ENCODE measurements at places on chromosomes 1 and 21.
A peak's percentile ranks its signal among the peaks of the same experiment; 100 is the strongest.

DNA sequence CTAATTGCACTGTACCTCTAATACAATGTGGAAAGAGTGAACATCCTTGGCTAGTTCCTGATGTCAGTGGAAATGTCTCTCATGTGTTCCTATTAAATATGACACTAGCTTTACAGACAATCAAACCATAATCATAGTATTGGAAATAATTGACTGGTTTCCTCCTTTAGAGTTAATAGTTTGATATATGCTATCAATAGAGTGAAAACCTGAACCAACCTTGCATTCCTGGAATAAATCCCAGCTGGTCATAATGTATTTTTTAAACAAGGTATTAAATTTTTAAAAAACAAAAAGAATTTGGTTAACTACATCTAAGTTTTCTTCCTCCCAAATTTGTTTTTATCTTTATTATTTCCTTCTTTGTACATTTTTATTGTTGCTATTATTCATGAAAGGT is 226.1 kb downstream of the SLC45A1 start:
- no peak for DNase-seq

DNA sequence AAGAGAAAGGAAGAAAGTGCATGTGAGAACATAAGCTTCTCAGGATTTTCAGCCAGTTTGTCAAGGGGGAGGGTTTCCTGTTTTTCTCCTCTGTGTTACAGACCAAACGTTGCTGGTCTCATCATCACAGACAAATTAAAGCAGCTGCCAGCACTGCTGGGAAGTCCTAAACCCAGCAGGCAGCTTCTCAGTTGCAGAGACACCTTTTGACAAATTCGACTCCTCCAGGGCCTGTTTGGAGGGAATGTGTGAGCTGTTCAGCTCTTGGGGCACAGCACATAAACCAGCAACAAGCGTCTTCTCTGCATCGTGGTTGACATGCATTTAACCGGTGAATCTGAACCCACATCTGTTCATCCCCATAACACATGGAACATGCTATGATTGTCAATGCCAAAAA is 454.6 kb upstream of the RUNX1 start:
- DNase-seq: no peak

DNA sequence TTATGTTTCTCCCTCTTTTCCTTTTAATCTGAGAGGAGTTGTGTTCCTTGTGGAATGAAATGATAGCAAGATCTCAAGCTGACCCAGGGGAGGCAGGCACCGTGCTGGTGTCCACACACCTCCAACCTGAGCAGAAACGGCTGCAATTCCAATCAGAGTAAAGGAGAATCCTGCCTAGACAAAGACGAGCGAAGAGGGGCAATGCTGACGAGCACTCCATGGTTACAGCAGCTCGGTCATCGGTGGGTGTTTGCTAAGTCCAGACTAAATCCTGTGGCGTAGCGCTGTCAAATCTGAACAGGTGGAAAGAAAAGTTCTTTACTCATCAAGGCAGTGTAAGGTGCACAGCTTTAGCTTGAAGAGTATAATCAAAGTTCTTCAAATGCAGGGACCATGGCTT is 74.8 kb downstream of the PLD5 start:
- no peak for DNase-seq

DNA sequence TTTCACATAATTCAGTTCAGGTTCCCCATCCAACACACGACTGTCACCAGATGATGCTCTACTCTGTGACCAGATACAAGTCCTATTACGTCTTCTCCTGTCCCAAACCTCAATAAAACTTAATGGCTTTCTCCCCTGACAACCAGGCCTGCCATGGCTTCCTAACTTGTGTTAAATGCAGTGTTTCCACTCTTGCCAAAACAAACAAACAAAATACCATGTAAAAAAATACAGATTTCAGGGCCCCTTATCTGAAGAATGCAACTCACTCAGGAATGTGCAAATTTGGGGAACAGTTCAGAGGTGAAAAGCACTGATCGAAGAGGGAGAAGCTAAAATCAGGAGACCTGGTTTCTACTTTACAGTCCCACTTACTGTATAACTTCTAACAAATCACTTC is 863 bp upstream of the NUF2 start:
- DNase-seq: no peak

DNA sequence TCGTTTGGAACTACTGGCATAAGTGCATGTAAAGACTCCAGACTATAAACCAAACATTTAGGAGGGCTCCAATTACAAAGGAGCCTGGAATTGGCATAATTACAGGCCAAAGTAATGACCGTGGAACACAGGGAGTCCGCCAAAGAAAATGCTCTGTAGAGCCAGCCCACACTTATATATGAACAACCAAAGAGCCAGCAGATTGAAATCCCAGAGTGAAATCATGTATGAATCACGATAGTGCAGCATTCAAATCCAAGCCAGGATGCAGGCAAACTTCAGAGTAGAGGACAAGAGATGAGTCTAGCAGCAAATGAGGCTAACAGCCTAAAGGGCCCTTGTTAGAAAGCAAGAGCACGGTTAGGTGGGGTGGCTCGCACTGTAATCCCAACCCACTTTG is 13.1 kb downstream of the VPS26C start:
- DNase-seq: no peak

DNA sequence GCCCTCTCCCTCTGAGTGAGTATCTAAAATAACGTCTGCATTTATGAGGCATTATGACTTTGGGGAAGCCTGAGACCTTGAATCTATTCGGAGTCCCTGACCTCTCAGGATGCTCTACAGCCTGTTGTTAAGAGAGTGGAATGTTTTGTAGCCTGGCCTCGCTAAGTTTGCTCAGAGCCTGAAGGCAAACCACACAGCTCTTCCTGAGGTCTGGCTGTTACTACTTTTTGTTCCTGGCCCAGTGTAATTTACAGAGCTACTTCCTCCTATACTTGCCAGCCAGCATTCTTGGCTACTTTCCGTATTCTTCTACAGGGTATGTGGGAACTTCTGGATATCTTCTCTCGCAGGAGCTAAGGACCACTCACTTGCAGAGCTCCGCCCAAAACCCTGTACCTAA is 3.6 kb upstream of the ZMYM4 start:
- no peak for DNase-seq

- no peak for DNase-seq
Measured at GRCh38 chr1:37059346-37059745, 25.0 kb upstream of the GRIK3 start.

DNA sequence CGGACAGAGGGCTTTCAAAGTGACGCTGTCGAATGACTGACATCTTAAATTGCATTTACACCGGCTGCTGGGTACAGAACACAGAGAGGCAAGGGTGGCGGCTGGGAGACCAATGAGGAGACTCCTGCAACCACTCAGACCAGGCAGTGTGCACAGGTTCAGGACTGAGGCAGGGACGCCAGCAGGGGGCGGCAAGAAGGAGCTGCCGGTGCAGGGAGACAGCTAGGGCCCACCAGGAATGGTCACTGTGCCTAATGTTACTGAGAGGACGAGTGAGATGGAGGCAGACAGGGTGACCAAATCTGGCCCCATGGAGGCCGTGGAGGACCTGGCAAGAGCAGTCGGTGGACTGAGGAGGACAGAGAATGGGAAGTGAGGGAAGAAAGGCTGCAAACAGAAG is 23.5 kb downstream of the GLIS1 start:
- no peak for DNase-seq

- peak; percentile 51 for DNase-seq
Measured at GRCh38 chr1:153532181-153532580, 3.6 kb downstream of the S100A6 start.

DNA sequence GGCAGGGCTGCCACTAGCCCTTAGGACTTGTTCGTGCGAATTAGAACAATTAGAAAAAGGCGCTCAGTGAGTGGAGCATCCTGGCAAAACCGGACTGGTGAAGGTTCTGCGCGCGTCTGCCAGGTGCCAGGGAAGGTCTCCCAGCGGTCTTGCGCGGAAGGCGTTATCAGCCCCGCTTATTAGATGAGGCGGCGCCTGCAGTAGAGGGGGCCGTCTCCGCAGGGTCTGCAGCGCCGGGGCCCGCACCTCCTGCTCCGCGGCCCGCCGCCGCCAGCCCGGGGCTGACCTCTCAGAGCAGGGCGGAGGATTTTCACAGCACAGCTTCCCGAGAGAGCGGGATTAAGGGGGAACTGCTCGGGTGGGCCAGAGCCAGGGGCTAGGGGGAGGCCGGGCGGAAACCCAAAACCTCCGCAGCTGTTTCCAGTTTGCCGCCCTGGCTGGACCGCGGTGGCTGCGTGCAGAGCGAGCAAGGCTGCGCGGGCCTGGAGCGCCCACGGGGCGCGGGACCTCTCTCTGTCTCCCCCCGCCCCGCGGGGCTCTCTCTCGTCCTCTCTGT is 155.2 kb downstream of the FOXD2 start:
- DNase-seq: no peak

GRCh38 chr1:196557797-196558196 is 50.4 kb downstream of the KCNT2 start:
- DNase-seq: no peak

DNA sequence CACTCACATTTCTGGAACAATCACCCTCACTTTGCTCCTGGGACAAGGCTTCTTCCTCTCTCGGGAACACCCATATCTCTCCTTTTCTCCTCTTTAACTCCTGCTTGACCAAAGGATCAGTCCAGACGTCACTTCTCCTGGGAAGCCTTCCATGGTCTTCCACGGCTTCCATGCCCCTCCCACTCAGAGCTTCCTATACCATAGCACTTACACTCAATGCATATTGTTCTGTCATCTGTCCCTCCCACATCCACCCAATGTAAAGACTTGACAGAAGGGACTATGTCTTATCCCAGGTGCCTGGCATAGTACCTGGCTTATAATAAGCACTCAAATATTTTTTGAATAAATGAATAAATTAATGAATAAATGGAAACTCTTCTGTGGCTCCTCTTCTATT is 28.2 kb downstream of the CD34 start:
- no peak for DNase-seq

- DNase-seq: no peak
Measured at GRCh38 chr1:76501136-76501535, 366.1 kb upstream of the ST6GALNAC5 start.

- DNase-seq: no peak
Measured at GRCh38 chr1:187517546-187517945, 688.8 kb downstream of the PLA2G4A start.

GRCh38 chr1:168794057-168794456 is 65.1 kb upstream of the DPT start:
- DNase-seq: no peak

DNA sequence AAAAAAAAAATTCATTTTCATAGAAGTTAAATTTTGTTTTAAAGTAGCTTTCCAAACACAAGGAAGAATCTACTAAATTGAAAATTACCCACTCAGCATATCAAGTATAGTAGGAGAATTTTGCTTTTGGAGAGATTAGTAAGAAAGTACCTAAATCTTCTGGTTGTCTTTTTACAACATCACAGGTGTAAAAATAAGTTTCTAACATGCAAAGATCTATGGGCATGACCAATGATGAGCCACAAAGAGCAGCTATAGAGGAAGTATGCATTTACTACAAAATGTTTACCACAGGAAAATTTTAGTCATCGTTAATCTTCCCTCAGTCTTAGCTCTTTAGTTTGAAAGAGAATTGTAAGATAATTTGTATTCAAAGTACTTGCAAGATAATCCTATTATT is 28.1 kb downstream of the ANGPTL3 start:
- DNase-seq: no peak

- DNase-seq: no peak
Measured at GRCh38 chr1:1954831-1955441, 35.9 kb upstream of the TMEM52 start.

- no peak for DNase-seq
Measured at GRCh38 chr1:6635910-6636760, 11.5 kb downstream of the THAP3 start.

- DNase-seq: no peak
Measured at GRCh38 chr1:158330391-158331105, 783 bp downstream of the CD1B start.

DNA sequence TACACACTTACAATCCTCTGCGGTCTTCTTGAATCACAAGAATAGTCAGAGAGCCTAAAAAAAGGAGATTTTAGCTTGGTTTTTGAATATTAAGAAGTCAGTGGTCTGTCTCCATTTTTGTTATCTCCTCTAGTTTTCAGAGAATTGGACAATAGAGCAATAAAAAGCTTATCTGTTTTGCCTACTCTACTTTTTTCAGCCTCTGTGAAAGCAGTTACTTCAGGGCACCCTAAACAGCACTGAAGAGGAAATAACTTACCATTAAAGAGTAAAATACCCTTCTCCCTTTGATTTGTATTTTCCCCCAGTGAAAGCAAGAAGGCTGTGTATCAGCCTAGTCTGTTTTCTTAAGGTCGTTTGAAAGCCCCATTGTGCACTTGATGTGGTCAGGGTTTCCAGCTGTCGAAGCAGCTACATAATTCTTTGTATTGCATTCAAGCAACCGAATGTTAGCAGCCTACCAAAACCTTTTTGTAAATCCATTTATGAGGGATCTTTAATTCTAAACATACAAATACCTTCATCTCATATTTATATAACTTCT is 1.0 kb downstream of the NTMT2 start:
- DNase-seq: no peak

DNA sequence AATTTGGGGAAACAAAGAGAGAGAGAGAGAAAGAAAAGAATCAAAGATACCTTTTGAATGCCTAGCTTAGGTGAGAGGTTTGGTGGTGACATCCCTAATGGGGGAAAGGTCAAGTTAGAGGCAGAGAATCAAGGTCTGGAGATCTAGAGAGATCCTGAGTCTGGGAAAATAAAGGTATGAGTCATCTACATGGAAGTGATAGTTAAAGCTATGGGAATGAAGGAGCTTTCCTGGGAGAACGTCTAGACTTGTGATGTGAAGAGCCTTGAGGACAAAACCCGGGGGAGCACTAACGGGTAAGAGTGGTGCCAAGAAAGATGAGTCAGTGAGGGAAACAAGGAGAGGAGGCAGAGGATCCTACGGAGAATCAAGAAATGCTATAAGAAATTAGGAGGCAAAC is 110.8 kb upstream of the RUNX1 start:
- DNase-seq: no peak

DNA sequence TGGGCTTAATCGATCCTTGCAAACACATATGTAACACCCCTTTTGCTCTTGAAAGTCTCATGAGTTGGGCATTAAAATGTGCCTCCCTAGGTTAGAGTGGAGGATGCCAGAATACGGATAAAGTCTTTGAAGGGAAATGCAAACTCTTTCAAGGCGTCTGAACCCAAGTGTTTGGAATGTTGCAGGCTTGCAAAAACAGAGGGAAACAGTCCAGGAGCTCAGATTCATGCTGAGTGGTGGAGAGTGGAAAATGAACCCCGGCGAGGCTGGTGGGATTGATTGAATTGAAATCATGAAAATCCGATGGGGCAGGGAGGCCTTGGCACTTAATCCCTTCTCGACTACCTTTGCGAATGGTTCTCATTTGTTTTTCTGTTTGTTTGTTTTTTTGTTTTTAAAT is 175.5 kb downstream of the PGBD5 start:
- no peak for DNase-seq

DNA sequence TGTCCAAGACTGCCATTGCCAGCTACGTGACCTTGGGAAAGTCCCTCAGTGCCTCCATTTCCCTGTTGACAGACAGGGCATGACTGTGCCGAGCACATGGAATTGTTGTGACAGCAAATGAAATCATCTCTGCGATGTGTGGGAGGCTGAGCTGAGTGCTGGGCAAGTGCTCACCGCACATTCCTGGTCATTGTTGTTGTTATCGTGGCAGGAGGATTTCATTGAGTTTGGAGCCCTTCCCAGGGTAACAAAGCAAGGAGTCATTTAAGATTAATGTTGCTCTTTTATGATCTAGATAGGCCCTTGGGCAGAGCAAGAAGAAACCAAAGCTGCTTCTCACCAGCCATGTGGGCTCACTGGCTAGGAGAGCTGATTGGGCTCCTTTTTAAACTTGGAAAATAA is 39.6 kb upstream of the ITPKB start:
- no peak for DNase-seq

- no peak for DNase-seq
Measured at GRCh38 chr1:101291562-101292380, 55.0 kb downstream of the S1PR1 start.

Measured in stimulated activated CD4-positive, alpha-beta T cell treated with anti-CD3 and anti-CD28 coated beads, Interleukin-4, amount 100 ng/mL, for 4 hours (primary cell).